ENCODE measurements at places on chromosomes 5 and 9.
A peak's percentile ranks its signal among the peaks of the same experiment; 100 is the strongest.

GRCh38 chr9:132069046-132069898, 10.4 kb downstream of the MED27 start:
- ATAC-seq, result peak; percentile 77

DNA sequence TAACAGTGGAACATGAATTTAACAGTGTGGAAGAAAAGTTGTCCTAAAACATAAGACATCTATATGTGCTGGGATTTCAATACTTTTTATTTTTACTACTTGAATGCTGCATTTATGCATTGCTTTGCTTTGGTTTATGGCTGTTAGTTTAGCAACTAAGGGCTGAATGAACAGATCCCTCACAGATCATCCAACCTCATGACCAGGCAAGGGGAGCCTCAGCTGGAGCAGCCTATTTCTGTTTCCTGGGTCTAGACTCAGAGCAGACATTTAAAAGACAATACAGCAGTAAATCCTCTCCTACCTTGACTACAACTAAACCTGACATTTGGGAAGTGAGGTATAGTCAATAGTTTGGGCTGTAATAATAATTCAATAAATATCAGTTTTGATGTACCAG, 163.3 kb downstream of the AUH start:
- ATAC-seq, result no peak

DNA sequence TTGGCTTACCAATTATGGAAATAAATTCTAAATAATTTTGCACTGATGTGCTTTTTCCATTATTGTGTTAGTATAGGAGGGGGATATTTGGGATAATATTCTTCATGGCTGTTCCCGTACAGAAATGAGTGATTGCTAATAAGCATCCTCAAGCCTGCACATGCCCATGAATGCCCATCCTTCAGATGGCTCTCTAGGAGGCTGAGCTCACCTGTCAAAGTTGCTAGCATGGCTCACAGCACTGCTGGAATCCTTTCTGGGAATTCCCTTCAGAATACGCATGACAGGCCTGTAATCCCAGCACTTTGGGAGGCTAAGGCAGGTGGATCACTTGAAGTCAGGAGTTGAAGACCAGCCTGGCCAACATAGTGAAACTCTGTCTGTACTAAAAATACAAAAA, 124.1 kb downstream of the NXNL2 start:
- no peak for ATAC-seq

DNA sequence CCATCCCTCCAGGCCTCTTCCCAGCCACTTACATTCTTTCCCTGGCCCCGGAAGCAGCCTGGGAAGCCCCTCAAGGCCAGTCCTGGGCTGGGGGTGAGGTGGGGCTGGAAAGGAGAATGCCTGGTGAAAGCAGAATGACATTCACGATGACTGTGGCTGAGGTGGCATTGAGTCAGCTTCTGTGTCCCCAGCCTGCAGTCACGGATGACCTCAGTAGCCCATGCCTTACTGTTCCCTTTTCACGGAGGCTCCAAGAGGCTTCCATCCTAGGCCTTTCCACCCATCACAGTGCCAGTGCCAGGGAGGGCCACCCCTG, 2.7 kb downstream of the PRDM12 start:
- no peak for ATAC-seq

GRCh38 chr5:172322028-172322965, 38.7 kb upstream of the UBTD2 start:
- ATAC-seq, result peak; percentile 47

DNA sequence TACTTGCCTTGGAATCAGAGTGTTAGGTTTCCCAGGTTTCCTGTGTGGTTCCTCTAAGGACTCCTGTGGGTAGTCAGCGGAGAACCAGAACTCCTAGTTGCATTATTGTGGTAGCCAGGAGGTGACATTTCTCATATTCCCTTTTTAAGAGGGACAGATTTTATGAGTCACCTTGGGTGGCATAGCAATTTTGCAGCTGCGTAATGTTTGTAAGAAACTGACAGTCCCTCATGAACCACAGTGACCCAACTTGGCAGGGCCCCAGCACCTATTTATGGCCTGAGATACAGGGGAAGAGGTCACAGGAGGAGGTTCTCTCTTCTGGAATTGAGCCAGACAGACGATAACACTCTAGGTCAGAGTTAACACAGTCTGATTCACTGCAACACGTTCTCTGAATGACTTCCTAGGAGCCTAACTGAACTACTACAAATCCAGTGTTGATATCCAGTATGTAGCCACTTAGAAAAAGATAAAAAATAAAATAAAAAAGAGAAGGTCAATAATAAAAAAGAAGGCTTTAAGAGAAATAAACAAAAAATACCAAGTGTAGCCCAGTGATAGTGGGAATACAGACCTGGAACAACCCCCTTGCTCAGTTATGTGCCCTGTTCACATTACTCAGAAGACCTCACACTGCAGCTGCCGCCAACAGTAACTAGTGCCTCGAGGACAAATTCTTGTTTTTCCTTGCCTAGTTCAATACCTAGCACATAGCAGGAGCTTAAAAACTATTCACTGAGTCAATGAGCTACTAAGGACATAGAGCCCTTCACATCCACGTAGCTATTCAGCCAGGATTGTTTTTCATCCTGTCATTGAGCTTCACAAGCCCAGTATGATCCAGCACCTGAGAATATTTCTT, 50.7 kb upstream of the VLDLR start:
- ATAC-seq, result peak; percentile 87
